ENCODE measurements at places on chromosomes 5 and 9.

DNA sequence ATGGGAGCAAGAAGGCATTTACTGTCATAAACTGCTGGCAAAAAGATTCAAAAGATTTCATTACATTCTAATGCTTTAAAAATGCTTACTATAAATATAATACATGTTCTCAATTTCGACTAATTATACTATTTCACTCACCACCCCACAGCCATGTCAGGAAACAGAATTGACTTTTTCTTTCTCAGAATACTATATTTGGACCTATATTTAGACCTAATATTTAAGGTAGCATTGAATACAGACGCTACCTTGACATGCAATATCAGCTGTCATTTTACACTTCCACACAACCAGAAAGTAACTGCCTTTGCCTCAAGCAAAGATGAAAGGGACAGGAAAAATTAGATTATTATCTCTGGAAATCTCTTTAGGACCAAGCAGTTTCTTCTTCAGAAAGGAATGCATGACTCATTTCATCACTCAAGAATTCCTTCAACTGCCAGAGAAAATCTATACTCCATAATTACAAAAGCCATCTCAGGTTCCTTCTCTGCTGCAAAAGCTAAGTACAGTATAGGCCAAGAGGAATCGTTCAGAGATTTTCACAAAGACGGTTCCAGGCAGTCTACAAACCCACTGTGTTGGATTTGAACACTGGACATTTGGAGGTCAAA lies 11.8 kb upstream of the UBE2QL1 start:
- no peak for DNase-seq

DNA sequence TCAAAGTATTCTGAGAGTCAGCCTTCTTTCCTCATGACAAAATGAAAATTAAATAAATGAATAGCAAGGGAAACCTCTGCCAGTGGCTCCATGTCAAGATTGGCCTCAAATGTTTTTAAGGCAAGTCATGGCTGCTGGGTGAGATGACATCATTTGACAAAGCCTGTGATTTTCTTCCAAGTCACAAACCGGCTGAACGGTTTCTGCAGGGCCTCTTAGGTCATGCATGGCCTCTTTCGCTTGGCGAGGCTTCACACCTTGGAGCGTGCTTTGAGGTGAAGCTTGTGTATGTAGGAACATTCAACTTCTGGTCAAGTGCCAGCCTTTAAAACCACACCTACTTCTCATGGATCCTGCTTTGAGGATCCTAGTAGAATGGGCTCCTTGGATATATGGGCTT lies 161.0 kb upstream of the ZNF618 start:
- no peak for DNase-seq

- no peak for DNase-seq
Measured at GRCh38 chr9:130543368-130543767, 36.0 kb upstream of the FUBP3 start.

GRCh38 chr5:67493676-67494075 lies 297.1 kb upstream of the CD180 start:
- DNase-seq, result no peak

DNA sequence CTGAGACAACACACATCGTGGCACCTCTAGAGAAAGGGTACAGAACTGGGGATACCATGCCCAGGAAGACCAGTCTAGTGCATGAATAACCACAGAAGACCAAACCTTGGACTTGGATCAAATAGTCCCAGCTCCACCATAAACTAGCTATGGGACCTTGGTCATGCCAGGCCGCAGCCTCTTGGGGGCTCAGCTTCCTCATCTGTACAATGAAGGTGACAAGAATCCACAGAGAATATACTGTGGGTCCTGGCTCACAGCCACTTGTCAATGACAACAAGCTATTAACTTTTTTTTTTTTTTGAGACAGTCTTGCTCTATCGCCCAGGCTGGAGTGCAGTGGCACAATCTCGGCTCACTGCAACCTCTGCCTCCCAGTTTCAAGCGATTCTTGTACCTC lies 3.9 kb downstream of the KYAT1 start:
- DNase-seq, result no peak

- DNase-seq, result no peak
Measured at GRCh38 chr5:94209774-94210355, 408.5 kb downstream of the KIAA0825 start.

DNA sequence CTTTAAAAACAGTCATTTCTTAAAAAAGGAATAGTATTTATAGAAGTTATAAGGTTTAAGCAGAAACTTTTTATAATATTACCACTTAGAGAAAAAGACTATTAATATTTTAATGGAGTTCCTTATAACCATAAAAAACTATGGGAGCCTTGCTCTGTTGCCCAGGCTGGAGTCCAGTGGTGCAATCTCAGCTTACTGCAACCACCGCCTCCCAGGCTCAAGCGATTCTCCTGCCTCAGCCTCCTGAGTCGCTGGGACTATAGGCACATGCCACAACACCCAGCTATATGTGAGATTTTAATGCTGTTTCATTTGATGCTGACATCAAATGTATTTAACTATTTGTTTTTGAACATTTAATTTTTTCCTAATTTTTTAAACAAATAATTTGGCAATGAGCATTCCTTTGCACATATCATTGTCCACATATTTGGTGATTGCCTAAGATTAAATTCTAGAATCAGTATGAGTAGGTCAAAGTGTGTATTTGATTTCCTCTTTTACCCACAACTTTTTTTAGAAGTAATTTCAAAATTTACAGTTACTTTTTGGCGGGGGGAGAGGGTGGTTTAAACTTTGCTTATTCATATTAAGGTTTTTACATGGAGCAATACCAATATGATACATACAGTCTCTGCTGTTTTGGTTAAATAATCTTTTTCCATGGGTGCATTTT lies 235.5 kb downstream of the ARHGEF28 start:
- no peak for DNase-seq

GRCh38 chr5:127810017-127810416 lies 106.8 kb downstream of the CCDC192 start:
- no peak for DNase-seq

DNA sequence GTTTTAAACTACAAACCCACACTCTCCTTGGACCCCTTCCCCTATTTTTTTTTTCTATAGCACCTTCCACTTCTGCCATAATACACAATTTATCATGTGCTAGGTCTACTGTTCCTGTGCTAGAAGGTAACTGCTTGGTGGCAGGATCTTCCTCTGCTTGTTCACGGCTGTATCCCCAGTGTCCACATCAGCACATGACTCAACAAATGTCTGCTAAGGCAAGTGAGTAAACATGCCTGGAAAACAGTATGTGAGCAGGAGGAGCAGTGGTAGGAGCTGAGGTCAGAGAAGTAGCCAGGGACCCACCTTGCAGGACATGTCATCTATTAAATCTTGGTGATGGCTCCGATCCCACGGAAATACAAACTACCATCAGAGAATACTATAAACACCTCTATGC lies 79.4 kb downstream of the AUH start:
- DNase-seq, result no peak

Data from cortex of kidney (tissue), 1 donor.